Daoy (cell line): ENCODE measurements at places on chromosomes 6 and 20. TPM values are rescaled to one million over a fixed set of nuclear protein-coding genes. Genes with fewer than 3 reads are reported as not detected.

The DLL1 gene
- 2.8 and 4.6 TPM in 2 replicates for total RNA-seq

The HLA-DQA1 gene
- total RNA-seq: 0.27 and 0.40 TPM in 2 replicates

The DEFB124 gene
- not detected in 2 replicates for total RNA-seq

The TNFRSF6B gene
- 12.6 and 14.7 TPM in 2 replicates for total RNA-seq

The SOX18 gene
- not detected in 2 replicates for total RNA-seq

The ZSCAN16 gene
- total RNA-seq: 3.5 and 4.8 TPM in 2 replicates

The MATN4 gene
- not detected in 2 replicates for total RNA-seq

The SLC24A3 gene
- 0.06 TPM in 1 of 2 replicates, not detected in the other for total RNA-seq

The TMEM200A gene
- not detected in 2 replicates for total RNA-seq

The SLPI gene
- total RNA-seq: not detected in 2 replicates

The RSPH4A gene
- total RNA-seq: under 0.01 TPM in 1 of 2 replicates, not detected in the other

The PROKR2 gene
- total RNA-seq: not detected in 2 replicates
